CD4-positive, alpha-beta T cell treated with Interleukin-4 for 4 hours (primary cell): ENCODE measurements at places on chromosomes 11 and 22.

GRCh38 chr22:29717789-29718188, 2.0 kb upstream of the CABP7 start:
- DNase-seq = no peak

- DNase-seq = no peak
Observed at GRCh38 chr22:28430466-28431025, 249.1 kb downstream of the TTC28 start.

DNA sequence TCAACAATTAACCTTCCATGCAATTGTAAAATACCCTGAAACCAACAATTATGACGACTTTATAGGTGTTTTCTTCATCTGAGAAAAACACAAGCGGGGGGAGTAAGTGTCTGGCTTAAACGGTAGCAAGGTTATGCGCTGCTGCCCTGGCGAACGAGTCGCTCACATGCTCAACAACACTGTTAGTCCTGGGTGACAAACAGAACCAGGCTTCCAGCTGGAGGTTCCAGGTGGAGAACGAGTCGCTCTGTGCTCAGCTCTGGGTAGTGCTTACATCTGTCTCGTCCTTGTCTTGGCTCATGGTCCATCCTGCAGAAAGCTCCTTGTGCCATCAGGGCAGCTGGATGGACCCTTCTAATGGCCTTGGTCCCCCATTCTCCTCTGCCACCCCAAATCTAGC, 48.2 kb downstream of the PC start:
- no peak for DNase-seq

GRCh38 chr22:44031158-44031952, 7.3 kb downstream of the PARVB start:
- peak; percentile 80 for DNase-seq

DNA sequence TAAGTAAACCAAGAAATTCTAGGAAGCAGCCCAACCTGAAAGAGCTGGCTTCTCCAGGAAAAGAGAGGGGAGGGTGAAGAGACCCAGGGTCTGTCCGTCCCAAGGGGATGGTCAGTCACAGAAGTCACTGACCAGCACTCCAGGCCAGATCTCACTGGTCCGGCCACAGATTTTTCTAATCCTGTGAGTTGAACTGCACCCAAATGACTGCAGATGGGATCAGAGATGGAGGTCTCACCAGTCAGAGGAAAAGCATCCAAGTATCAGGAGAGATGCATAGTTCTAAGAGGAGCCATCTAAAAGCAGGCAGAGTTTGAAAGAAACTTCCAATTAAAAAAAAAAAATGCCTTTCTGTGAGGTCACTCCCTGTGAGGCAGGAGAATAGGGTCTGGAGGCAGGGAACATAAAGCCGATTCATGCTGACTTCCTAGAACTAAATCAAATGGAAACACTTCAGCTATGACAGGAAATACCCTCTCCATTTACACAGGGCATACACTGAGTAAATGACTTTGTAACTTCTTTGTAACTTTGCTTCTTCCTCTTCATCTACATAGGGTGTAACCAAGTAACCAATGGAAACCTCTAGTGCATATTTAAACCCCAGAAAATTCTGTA, 144.5 kb downstream of the CCDC34 start:
- DNase-seq = no peak

- DNase-seq = no peak
Observed at GRCh38 chr22:32621656-32622003, 147.0 kb downstream of the FBXO7 start.

DNA sequence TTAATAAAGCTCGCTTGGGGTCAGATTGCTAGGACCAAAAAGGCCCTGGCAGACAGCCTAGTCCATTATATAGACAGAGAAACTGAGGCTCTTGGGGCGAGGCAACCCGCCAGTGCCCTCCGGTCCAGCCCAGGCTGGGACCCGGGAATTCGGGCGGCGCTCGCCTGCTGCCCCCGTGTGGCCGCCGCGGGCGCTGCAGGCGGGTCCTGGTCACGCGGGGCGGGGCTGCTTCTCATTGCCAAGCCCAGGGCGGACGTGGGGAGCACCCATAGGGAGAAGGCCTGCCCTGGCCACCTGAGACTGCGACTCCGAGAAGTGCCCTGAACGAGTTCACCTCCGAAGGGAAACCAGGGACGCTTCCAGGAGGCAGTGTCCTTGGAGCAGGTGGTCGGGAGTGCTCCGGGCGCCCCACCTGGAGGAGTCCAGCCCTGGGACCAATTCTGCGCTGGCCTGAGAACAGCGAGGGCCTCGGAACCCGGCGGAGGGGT, 36.0 kb upstream of the CSNK1E start:
- DNase-seq = peak; percentile 46

DNA sequence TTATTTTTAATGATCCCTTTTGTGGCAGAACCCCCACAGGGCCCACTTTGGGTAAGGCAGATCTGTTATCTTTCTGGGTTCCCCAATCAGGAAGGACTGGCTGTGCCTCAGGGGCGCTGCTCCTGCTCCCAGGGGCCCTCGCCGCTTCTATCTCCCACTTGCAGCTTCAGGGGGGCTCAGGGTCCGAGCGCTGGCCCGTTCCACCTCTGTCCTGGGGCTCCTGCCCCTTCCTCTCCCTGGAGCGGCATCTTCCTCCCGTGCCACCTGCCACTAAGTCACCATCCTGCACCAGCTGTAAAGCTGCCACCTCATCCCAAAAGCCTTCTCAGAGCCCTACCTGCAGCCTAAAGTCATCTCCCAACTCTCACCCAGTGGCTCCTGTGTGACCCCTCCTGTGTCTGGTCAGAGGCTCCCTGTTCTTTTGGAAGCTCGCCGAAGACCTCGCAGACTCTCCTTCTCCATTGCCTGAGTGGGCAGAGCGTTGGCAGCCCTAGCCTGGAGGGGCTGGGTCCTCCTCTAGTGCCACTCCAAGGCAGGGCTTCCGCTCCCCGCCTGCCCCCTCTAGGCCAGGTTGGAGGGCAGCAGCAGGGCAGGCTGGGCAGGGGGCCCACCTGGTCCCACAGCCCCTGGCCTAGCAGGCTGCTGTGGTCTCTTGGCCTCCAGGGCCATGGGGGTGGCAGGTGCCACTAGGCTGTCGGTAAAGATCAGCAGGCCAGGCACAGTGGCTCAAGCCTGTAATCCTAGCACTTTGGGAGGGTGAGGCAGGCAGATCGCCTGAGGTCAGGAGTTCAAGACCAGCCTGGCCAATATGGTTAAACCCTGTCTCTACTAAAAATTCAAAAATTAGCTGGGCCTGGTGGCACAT, 106.7 kb downstream of the MORC2 start:
- no peak for DNase-seq

DNA sequence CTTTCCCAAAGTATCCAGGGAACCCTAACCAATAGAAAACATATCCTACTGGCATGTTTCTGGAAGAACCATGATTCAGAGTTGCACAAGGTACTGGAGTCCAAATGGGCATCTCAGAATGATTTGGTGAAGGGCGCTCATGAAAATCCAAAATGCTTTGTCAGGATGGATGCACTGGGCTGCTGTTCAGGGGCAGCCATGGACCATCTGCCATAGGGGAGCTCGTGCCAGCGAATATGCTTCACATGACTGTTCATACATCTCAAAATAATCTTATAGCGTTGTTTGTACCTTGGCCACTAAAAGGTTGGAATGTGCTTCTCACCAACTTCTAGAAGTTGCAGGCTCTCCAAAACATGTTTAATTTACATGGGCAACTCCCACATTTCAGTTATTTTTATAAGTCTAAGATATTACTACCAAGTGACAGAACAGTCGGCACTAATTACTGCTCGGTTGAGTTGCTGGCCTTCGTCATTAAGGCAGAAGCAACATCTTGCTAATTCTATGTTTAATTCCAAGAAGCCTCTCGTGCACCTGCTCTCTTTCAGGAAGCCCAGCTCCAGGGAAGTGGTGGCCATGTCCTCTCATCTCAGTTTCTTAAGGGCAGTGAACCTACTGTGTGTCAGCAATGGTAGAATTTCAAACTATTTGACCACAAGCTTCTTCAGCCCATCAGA, 1497.7 kb downstream of the TBC1D22A start:
- no peak for DNase-seq

GRCh38 chr11:126707498-126707897, 293.1 kb downstream of the KIRREL3 start:
- no peak for DNase-seq

DNA sequence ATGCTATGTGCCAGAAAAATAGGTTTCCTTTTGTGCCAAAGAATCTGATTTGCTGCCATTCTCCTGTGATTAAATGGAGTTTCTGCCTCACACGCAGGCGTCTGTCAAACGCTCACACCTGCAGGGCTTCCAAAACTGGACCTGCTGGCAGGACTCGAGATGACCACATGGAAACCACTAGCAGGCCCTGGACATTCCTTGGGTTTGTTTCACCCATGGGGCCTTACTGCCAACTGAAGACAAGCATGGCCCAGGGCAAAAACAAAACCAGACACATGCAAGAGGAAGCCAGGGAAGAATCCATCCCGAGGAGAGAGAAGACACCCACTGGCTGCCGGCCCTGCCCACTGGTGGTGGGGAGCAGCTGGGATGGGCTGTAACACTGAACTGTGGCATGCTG, 55.9 kb upstream of the MN1 start:
- DNase-seq = no peak

GRCh38 chr11:11291041-11292015, 61.7 kb downstream of the CSNK2A3 start:
- DNase-seq = no peak

DNA sequence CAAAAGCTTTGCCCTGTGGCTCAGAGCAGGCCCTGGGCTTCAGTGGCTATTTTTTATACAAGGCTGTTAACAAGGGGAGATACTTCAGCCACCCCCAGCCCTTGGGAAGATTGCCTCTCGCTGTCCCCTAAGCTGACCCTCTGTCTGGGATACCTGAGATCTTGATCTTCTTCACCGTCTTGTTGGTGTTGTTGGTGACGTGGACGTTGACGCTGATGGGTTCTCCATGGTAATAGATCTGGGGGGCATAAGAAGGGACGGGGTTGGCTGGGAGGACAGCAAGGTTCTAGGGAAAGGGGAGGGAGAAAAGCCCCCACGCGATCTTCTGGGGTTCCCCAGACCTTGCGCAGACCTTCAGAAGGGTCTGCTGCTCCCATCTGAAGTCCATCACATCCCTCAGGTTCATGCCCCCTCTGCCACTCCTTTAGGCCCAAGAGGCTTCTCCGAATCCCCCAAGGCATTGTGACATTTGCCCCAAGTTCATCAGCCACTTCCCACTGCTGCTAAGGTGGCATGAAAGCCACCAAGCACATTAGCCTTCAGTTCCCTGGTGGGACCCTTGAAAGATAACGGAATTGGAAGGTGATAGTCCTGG, 36.7 kb downstream of the TPBGL start:
- DNase-seq = no peak

DNA sequence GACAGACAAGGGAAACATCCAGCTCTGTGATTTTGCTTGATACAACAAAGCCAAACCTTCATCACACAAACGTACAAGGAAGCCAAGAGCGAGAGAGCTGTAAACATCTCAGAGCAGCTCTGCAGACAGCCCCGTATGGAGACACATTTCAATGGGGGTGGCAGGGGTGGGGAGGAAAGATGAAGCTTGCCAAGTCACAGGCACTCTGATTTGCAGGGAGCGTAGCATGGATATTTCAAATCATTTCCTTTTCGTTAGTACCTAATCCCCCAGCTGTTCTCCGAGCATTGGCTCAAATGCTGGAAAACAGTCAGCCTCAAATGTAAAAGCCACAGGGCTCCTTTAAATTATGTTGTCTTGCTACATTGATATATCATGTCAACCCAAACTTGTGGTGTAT, 458.9 kb upstream of the CADM1 start:
- no peak for DNase-seq

GRCh38 chr11:45229401-45230020, 56.6 kb downstream of the SYT13 start:
- no peak for DNase-seq

GRCh38 chr22:50161508-50162390, 8.8 kb upstream of the PANX2 start:
- DNase-seq = no peak

GRCh38 chr11:116930177-116930576, 92.8 kb upstream of the APOA1 start:
- DNase-seq = peak; percentile 73

DNA sequence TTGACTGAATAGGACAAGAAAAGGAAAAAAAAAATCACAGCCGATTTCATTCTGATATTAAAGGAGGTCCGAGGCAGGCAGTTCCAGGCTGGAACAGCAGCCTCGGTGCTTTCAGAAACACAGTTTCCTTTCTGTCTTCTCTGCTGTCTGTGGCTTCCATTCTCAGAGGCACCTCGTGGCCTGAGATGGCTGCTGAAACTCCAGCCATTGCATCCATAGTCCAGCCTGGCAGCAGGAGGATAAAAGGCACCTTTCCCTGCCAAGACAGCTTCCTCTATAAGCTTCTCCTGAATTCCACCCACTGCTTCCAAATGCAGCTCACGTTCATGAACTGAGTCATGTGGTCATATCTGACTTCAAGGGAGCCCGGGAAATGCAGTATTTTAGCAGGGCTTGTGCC, 390.5 kb downstream of the TBC1D22A start:
- no peak for DNase-seq

- no peak for DNase-seq
Observed at GRCh38 chr11:122862091-122862490, 20.5 kb upstream of the JHY start.

DNA sequence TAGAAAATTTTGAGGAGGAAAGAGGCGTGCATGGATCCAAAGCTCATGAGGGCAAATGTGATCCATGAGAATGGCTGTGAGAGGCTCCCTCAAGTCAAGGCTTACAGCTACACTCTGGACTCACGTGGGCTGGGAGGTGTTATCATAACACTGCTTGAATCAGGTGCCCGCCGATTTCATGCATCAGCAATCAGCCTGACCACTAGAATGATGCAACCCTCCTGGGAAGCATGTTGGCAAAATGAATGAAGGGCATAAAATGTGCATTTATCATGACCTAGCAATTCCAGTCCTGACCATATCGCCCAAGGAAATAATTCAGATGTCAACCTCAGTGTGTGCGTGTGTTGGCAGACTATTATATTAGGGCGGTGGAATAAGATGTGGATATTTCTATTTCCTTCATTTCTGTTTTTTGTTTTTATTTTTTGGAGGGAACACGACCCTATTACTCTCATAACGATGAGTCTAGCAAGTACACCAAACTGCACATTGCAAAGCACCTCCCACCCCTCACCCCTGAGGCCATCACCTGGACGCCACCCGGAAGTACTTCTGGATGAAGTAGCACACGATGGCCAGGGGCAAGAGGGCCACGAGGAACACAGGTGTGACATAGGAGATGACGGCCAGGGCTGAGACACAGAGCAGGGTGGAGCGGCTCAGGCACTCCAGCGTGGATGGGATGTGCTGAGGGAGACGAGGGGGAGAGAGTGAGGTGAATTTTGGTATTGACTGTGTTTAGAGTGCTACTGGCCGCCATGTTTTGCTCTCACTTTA, 15.7 kb upstream of the KCNJ11 start:
- no peak for DNase-seq

GRCh38 chr11:109762546-109762945, 330.6 kb upstream of the ZC3H12C start:
- no peak for DNase-seq

GRCh38 chr22:24394254-24394653, 33.1 kb upstream of the ADORA2A start:
- DNase-seq = no peak

GRCh38 chr22:49415151-49415951, 412.3 kb downstream of the BRD1 start:
- no peak for DNase-seq
